AG08396 (cell line): ENCODE measurements at places on chromosomes 6 and 20.

DNA sequence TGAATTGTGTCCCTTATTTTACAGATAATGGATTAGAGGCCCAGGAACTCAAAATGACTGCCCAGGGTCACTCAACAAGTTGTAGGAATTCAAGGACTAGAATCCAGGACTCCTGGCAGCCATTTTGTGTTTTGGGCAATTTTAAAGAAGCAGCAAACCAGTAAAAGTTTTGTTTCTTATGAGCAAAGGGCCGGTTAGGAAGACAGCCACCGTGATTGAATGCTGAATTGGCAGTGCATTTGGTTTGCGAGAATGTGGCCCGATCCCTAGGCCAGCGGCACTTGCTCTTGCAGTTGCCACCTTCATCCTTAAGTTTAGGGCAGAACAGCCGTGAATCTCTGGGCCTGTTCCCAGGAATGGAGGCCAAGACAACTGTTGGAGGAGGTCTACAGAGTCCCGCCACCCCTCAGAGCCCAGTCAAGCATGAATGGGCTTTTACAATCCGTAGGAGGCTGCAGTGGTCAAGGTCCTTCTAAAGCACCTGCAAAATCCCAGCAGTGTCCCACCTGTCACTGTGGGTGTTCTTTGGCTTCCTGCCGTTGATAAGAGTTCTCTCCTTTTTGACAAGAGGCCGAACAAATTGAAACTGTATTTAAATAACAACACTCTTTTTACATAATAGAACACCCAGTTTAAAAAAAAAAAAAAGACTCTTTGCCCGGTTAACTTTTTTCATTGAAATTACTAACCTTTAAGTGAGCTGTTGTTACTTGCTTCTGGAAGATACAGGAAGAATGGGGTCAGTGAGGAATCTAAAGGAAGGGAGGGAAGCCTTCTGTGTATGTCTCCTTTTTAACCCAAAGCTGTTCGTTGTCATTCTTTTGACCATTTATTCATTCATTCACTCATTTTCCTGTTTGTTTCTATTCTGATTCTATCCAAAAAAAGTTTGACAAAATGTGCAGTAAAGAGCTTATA lies 68.7 kb downstream of the PHACTR2 start:
- no peak for DNase-seq

- DNase-seq: no peak
These were observed 36.1 kb downstream of the NTSR1 start for GRCh38 chr20:62744741-62745191.

- DNase-seq: no peak
These were observed 53.3 kb downstream of the TRAM2 start for GRCh38 chr6:52523378-52524142.

DNA sequence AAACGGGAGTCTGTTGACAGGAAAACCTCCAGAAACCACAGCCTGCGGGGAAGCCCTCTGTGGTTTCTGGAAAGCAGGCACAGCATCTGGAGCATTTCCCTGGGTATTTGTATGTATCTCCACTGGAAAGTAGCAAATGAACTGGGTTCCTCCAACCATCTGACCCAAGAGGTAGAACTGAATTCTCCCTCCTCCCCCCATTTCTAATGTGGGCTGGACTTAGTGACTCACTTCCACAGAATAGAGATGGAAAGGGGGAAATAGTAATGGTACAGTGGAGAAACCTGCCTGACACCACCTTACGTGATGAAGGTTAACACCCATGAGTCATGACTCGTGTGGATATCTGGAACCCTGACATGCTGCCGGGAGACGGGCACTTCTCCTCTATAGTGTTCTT lies 51.9 kb upstream of the XRN2 start:
- no peak for DNase-seq

DNA sequence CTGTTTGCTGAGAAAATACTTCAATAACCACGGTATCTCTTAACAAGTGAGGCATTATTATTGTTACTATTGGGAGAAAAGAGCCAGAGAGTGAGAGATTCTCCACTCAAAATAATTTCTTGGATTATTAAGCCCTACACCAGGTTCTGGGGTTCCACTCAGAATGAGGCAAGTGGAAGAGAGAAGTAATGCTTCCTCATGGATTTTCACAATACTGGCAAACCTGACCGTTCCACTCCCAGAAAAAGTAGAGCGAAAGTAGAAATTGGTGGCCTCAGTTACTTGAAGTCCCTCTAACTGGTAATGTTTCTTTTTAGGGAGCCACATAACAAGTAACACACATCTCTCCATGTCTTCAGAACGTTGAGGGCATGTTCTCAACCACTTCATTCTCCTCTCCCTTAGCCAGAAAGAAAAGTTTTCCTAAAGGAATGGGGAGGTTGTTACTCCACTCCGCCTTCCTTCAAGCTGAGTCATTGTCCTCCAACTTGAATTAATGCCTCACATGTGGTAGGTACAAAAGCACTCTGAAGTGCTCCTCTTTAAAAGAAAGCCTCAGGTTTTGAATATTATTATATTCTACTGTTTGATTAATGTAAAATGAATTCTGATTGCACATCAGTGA lies 1.9 kb downstream of the BAG2 start:
- peak; percentile 69 for DNase-seq

DNA sequence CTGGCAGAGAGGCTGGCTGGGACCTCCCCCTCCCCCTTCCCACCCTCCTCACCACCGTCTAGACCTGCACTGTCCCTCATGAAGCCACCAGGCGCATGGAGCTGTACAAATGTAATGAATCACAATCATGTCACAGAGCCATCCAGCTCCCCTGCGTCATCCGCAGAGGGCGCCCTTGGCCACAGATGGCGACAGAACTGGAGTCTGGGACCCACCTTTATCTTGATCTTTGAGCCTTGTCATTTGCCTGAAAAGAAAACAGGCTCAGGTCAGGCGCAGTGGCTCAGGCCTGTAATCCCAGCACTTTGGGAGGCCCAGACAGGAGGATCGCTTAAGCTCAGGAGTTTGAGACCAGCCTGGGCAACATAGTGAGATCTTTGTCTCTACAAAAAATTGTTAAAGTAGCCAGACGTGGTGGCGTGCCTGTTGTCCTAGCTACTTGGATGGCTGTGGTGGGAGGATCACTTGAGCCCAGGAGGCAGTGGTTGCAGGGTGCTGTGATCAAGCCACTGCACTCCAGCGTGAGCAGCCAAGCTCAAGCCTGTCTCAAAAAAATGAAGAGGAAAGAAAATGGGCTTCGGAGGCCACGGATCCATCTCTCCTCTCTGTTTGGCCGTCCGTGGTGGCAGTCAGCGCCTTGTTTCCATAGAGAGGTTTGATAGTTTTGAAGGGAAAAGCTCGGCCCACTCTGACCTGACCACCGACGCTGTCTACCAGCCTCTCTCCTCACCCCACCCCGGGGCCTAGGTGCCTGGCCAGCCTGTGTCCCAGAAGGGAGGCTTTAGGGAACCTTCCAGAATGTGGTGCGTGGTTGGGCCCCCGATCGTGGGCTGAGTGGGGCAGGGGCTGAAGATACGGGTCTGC lies 6.2 kb downstream of the COL9A3 start:
- no peak for DNase-seq

GRCh38 chr6:105835373-105835772 lies 250.8 kb upstream of the PRDM1 start:
- DNase-seq: no peak

DNA sequence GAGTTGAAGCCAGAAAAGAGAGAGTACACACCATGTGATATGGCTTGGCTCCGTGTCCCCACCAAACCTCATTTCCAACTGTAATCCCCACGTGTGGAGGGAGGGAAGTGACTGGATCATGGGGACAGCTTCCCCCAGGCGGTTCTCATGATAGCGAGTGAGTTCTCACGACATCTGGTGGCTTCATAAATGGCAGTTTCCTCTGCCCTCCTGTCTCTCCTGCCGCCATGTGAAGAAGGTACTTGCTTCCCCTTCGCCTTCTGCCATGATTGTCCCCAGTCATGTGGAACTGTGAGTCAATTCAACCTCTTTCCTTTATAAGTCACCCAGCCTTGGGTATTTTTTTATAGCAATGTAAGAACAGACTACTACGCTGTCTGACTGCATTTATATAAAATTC lies 40.3 kb downstream of the TAF4 start:
- no peak for DNase-seq

- no peak for DNase-seq
These were observed 39.2 kb downstream of the PREX1 start for GRCh38 chr20:48788486-48789072.

DNA sequence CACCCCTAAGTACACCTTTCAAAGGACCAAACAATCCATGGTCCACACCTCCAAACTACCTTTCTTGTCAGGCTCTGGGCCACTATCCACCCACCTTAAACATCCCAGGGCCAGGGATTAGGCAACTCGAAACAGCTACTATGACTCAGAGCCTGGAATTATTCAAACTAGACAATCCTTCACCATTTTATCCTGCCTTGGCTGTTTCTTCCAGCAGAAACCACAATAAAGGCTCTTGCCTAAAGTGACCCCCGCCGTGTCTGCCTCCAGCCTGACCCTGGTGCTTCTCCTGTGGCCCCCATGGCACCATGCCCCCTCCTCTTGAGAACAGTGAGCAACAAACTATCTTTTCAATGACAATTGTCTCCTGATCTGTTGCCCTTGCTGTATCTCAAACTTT lies 195.5 kb downstream of the EPM2A start:
- DNase-seq: no peak

DNA sequence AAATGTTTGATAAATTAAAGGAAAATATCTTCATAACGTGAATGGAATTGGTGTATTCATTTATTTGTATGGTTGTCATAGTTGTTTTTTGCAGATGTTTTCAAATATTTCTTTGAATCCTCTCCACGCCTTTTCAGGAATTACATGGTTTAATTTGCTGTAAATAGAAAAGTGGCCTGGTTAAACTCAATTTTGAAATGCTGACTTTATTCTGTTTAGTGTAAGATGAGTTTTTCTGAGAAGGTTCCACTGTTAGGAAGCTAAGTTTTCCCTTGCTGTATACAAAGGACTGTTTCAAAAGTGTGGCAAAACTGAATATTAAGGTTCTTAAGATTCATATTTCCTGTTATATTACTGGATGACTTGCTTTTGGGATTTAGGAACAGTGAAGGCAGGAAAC lies 503 bp upstream of the ZC2HC1B start:
- no peak for DNase-seq

DNA sequence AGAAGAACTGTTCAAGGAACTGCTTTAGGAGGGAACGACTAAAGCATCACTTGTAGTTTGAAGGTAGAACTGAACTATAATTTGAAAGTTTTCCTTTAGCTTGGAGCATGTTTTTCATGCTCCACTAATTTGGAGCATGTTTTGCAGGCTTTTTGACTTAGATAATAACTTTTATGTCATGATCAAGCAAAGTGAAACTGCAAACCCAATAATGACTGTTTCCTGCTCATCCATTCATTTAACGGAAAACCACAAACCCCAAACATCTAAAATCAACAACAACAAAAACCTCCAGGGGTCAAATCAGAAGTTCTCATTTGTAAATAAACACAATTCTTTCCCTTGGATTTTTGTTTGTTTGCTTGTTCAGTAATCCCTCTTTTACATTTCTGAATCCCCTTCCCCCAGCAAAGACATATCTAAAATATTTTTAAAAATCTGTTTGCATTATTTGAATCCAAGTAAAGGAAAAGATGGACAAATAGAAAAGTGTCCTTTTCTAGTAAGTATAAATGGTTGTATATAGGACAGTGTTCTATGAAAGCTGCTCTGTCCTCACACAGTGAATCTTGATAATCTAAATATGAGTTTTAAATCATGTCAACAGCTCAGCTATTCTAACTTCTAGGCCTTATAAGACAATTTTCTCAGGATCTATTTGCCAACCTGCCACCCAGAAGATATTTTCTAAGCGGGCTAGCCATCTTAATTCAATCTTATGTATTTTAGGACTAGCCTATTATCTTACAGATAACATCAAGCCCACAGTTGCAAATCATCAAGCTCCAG lies 2.6 kb downstream of the SIM1 start:
- DNase-seq: no peak
